Activated CD4-positive, alpha-beta T cell treated with anti-CD3 and anti-CD28 coated beads, Interleukin-2, amount 50 U/mL, for 4 hours (primary cell): ENCODE measurements at places on chromosomes 11 and 22.

- DNase-seq = peak; percentile 17
These were observed 16.5 kb downstream of the C22orf42 start for GRCh38 chr22:32142600-32142999.

GRCh38 chr11:116874251-116874650 is 36.8 kb upstream of the APOA1 start:
- no peak for DNase-seq

- DNase-seq = no peak
These were observed 27.9 kb downstream of the SHANK3 start for GRCh38 chr22:50700387-50701075.

- DNase-seq = no peak
These were observed 75.4 kb downstream of the MPPED2 start for GRCh38 chr11:30510750-30511149.

GRCh38 chr11:9922806-9923205 is 258.9 kb downstream of the SWAP70 start:
- DNase-seq = no peak

DNA sequence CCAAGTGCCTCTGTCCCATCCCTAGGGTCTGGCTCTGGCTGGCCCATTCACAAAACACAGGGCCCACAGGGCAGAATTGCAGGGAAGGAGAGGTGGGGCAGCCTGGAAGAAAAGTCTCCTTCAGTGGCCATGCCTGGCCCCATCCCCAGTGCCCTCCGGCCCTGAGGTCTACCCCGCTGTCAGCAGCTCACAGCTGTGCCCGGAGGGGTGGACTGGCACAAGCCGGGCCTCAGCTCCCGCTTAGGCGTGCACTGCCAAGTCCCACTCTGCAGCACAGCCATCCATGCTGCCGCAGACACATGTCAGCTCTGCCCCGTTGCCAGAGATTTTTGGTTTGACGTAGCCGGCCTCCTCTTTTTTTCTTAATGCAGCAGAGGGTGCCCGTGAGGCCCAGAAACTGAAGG is 3.9 kb upstream of the SCN2B start:
- no peak for DNase-seq

DNA sequence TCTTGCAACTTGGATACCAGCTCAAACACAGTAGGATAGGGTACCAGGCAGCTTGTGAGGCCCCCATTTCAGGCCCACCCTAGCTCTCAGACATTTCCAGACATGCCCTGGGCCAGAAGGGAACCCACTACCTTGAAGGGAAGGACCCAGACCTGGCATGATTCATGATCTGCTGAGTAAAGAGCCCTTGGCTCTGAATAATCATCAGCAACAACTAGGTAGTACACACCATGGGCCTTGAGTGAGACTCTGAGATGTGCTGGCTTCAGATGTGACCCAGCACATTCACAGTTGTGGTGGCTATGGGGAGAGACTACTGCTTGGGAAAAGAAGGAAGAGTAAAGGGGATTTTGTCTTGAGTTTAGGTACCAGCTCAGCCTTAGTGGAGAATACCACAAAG is 23.6 kb downstream of the JRKL start:
- no peak for DNase-seq

DNA sequence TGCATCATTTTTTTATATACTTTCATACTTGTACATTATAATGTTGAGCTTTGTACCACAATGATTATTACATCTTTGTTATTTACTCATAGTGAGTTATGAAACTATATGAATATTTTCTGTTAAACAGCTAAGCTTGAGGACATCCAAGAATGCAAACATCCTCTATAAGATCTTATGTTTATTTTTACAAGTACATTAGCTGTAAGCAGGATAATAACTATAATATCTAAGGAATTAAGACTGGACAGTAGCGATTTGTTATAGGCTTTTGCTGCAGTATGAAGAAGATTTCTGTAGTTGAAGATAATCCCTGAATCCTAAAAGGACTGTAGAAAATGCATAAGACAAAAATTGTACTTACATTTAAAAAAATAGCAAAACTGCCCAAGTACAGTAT is 176.0 kb downstream of the METTL15 start:
- DNase-seq = no peak

DNA sequence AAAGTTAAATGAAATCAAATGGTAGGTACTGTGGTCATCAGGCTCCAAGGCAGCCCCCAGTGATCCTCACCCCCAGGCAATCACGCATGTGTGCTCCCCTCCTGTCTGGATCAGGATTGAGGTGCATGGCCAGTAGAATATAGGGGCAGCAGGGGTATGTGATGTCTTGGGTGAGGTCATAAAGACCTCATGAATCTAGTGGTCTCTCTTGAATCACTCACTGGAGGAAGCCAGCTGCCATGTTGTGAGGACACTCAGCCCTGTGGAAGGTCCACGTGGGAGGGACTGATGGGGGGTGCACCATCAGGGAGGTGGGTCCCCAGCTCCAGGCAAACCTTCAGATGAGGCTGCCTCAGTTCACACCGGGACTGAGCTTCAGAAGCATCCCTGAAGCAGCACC is 6.8 kb upstream of the IL17REL start:
- no peak for DNase-seq

DNA sequence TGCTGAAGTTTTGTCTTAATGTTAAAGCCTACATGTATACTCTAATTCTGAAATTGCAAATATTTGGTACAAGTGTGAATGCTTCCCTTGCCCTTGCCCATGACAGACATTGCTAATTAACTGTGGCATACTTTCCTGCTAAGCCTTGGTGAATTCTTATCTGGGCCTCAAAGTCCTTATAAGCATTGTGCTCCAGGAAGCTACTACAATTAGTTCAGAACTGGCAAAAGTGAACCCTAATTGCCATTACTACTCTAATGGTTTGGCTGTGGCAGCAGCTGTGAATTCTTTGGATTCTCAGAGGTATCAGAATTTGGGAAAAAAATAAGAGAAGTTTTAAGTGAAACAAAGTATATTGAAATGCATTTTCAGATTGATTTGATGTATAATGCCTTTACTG is 24.3 kb downstream of the EMSY start:
- no peak for DNase-seq

GRCh38 chr11:85133636-85134035 is 493.5 kb downstream of the DLG2 start:
- DNase-seq = no peak

DNA sequence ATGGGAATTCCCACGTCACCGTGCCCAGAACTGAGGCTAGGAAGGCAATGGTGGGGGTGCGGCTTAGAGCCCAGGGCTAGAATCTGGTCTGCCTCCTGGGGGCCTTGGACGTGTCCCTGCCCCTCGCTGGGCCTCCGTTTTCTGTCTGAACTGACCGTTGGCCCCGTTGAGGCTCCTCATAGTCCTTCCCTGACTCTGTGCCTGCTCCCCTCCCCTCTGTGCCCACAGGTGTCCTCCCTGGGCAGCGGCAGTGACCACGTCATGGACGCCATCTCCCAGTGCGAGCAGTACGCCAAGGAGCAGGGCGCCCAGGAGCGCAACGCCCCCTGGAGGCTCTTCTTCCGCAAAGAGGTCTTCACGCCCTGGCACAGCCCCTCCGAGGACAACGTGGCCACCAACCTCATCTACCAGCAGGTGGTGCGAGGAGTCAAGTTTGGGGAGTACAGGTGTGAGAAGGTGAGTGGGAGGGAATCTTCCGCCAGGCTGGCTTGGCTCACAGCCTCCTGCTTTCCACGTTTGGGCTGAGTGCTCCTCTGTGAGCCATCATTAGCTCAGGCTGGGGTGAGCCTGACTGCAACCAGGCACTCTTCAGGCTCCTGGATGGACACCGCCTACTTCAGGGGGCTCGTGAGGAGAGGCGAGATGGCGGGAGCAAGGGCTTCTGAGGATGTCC is 63.9 kb downstream of the MYO7A start:
- peak; percentile 42 for DNase-seq

DNA sequence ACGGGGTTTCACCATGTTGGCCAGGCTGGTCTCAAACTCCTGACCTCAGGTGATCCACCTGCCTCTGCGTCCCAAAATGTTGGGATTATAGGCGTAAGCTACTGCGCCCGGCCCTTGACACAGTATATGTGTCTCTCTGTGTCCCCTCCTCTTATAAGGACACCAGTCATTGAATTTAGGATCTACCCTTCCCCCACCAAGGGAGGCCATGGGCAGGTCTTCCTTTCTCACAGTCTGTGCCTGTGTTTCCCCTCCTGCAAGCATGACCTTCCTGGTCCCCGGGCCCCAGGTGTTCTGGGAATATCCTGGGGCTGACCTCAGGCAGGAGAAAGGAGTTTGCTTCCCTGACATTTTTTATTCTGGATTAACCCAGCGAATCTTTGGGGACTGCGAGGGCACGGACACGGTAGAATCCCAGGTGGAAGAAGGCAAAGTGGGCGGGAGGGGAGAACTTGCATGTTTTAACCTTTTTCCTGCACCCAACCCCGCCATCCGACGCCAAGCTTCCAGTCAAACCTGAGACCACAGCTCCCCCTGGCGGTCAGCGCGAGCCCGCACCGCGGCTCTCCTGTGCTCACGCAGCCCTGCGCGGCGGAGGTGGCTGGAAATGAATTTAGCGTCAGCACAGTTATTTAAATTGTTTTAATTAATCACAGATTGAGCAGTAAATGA is 42.1 kb upstream of the ISX start:
- peak; percentile 31 for DNase-seq

DNA sequence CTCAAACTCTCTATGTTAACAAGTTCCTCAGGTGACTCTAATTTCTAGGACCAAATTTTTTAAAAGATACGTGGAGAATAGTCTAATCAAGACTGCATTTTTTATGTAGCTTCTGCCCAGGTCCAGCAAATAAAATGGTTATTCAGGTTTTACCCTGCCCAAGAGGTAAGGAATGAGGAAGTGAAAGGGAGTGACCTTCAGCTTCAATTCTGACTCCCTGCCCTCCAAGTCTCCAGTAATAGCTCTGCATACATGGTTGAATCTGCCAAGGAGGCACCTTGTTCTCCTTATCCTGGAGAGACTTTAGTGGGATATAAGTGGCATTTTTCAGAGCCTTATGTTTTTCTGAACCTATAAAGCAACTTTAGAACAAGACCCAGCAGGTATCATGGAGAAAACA is 15.5 kb downstream of the MUC15 start:
- DNase-seq = no peak

DNA sequence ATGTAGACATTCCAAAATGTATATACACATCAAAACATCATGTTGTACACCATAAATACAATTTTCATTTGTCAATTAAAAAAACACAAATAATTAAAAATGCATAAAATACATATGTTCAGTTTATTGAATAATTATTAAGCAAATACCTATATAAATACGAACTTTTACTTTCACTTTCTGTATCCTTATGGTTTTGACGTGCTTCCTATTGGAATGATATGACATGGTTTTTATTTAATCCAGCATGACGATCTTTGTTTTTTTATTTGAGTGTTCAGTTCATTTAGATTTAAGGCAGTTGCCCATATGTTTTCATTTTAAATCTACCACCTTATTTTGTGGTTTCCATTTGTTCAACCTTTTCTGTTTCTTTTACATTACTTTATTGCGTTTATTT is 198.3 kb upstream of the PLET1 start:
- no peak for DNase-seq

- DNase-seq = no peak
These were observed 9.2 kb downstream of the CEP57 start for GRCh38 chr11:95799546-95799945.

DNA sequence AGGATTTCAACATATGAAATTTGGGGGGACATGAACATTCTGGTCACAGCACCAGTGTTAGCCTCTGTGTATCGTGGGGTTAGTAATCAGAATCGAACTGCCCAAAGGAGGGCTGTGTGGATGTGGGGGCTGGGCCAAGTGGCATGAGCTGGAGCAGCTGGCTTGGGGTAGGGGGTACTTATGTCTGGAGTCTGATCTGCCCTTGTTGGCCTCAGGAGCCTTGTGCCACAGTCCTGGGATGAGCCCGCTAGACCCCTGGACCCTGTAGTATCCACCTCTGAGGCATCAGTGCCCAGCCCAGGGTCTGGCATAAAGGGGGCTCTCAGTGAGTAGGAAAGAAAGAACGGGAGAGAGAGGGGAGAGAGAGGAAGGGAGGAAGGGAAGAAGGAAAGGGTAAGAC is 67.3 kb downstream of the LRRC32 start:
- no peak for DNase-seq

GRCh38 chr11:68213555-68214172 is 568 bp upstream of the KMT5B start:
- DNase-seq = peak; percentile 75

DNA sequence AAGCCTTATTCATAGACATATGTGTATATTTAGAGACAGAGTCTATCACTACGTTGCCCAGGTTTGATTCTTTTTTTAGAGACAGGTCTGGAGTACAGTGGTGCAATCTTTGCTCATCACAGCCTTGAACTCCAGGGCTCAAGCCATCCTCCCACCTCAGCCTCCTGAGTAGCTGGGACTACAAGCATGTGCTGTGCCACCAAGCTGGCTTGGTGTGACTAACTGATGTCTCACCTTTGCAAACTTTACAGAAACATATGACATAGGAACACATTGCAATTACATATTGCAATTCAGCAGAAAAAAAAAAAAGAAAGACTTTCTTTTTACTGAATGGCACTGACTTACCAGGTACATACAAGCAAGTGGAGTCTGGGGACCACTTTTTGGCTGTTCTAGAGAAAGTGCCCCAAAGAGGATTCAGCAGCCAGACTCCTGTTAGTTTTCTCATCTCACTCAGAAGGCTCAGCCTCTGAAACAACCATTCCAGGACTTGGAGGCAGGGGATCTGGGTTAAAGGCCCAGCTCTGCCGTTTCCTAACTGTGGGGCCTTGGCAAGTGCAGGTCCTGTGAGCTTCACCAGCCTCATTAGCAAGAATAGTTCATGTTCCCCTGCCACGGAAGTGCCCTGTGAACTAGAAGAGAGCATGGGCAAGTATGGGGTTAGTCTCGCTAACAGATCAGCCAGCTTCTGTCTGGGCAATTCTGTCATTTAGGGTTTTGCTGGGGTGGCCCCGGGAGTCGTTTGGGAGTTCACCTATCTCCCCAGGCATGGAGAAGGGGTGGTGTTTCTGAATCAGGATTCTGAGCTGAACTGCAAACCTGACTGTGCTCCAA is 11.3 kb upstream of the NFAM1 start:
- no peak for DNase-seq

DNA sequence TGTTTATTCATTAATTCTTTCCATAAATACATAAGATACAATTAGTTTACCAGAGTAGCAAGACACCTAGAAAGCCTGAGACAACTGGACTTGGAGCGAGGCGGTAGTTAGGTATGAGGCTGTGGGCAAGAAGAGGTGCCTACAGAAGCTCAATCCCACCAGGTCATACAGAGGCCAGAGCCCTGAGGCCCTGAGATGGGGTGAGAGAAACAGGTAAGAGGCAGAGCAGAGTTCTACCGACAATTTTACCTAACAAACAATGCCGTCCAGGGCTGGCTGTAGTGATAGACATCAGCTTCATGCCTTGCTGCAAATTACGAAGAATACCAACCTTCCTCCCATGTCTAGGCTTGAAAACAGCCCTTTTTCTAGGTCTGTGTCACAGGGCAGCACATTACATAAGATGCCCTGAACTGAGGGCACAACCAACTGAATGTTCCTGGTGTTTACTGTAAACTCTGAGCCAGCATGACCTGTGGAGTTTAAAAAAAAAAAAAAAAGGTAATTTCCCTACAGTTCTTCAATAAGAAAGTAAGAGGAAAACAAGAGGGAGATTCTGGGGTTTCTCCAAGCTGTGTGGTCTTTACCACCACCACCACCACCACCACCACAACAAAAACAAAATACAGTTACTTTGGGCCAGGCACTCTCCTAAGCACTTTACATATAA is 105.8 kb downstream of the GAB2 start:
- DNase-seq = no peak

GRCh38 chr22:42202048-42202447 is 68.4 kb downstream of the TCF20 start:
- DNase-seq = no peak

- DNase-seq = no peak
These were observed 76.7 kb downstream of the FAR1 start for GRCh38 chr11:13745165-13745564.
